ENCODE measurements at places on chromosomes 2 and 18. TPM values are rescaled to one million over a fixed set of nuclear protein-coding genes. Genes with fewer than 3 reads are reported as not detected.

The TEX44 gene
- polyA plus RNA-seq, result not detected

DNA sequence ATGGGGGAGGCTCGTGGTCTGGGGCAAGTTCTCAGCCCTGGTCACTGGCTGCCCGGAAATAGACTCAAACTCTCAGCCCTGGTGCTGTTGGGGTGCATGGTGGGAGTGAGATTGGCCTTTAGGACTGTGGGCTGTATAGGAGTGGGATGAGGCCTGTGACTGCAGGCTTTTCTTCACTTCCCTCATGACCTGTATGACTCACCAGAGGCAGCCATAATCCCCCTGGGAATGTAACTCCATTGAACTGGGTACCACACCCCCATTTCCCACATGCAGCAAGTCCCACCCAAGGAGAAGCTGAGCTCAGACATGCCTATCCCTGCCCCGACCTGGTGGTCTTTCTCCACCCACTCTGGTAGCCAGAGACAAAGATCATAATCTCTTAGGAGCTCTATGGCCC lies 177.7 kb upstream of the OSR1 start:
- DNase-seq, result no peak

DNA sequence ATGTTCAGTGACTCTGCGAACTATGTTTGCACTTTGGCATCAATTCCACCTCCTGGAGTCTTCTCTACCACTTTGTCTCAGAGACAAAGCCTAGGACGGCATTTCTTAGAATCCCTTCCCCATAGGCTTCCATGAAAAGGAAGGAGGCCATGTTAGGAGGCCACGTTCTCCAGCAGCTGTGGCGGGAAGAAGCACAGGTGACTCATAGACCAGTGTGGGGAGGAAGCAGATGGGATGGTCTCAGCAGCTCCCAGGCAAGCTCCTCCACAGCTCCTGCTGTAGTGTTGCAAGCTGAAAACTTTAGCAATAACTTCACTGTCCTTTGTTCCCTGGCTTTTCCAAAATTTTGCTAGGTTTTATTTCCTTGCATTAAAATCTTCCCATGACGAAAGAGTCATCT lies 781.3 kb upstream of the ID2 start:
- no peak for DNase-seq

DNA sequence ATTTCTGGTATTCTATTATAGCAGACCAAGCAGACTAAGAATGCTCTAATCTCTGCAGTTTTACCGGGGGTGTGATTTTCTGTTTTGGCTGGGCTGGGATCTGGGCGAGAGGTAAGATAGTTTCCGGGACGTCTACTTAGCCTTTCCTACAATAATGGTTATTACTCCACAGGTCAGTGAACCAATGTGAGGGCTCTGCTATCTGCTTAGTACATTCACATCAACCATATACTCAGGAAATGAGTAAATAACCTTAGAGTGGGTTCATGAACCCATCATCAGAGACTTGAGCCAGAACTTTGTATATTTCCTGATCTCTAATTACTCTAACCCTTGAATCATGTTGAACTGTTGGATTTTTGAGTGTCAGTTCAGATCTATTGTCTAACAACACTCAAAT lies 90.1 kb upstream of the NOL4 start:
- DNase-seq, result no peak

- DNase-seq, result no peak
Observed at GRCh38 chr2:102891296-102891695, 129.5 kb downstream of the TMEM182 start.

GRCh38 chr2:186422226-186422625 lies 63.8 kb upstream of the ZC3H15 start:
- DNase-seq, result no peak

DNA sequence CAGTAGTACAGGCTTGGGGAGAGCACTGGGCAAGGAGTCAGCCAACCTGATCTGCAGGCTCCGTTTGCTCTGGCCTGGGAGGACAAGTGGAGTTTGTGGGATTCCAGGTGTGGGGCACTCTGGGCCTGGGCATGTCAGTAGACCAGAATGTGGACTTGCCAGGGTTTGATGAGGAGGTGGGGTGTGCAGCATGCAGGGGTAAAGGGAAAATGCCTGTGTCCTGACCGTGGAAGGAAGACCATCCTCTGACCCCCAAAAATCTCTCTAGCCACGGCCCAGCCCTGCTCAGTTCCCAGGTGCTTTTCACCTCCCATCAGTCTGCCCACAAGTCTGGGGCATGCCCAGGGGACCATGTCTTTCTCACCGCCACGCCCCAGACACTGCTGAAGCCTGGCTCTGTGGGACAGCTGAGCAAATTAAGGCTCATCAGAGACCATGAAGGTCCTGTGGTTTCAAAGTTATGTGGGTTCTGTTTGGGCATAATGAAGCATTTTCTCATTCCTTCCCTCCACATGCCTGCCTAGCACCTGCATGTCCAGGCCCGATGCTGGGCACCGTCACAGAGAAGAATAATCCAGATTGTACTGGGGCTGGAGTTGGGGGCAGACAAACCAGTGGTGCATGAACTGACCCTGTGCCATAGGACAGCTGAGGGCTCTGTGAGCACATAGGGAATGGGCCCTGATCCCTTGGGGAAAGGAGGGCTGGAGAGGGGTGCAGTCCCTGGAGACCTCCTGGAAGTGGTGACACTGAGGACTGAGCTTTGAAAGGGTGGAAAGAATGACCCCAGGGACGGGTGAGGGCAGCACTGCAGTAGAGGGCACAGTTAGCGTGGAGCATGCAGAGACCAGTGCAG lies 6.5 kb upstream of the KCNF1 start:
- no peak for DNase-seq

DNA sequence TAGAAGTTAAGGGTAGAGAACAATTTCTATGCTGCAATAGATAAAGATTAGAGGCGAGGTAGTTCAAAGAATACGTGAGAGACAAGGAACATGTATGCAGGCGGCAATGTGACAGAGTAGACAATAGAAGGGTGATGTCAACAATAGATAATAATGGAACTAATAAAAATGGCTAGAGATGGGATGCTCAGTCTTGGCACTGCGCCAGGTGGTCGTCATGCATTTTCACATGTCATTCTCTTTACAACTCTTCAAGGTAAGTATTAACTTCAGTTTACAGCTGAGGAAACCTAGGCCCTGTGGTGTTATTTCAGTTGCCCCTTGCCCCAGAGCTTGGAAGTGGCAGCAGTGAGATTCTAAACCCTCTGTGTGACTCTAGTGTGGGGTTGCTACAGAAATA lies 890.7 kb upstream of the CELF4 start:
- no peak for DNase-seq

DNA sequence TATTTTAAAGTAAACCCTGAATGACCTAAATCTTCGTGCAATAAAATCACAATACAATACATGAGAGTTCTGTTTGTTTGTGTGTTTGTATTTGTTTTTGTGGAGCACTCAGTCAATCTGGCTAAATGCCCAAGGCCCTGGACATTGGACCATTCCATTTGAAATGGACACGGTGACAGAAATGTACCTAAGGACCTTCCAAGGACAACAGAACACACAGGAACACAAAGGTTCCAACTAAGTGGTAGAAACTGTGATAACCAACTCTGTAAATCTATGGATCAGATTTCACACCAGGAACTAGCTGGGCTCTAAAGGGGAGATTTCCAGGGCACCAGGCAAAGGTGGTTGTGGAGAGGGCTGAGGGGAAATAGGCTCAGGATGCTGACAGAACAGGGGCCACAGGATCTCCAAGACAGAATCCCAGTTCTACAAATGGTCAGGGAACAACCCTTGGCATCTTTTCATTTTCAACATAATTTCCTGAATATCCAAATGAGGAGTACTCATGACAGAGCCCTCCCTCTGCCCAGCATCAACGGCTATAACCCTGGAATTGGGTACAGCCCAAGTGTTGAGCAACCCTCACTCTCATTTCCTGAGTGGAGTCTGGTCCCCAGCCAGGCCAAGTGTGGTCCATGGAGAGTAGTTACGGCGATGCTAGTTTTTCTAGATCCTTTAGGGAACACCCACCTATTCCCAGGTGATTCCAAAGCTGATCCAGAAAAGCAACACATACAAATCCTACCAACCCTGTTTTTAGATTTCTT lies 78.4 kb downstream of the NCKAP5 start:
- DNase-seq, result no peak

The G6PC2 gene
- 0.08 TPM for polyA plus RNA-seq

The CYP27A1 gene
- polyA plus RNA-seq, result 57.3 TPM

DNA sequence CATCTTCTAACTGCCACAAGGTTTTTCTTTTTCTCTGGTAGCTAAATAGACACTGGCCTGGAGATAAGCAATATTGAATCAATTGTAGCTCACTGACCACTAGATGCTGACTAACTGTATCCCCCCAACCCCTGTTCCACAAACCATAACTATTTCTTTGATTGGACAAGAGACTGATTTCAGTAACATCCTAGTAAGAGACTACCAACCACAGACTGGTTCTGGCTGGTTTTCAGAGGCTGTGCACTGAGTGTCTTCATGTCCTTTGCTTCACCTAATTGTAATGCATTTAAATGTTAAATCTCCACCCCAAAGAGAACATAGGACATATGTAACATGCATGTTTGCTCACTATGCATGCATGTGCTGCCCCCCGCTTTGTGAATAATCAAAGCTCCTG lies 3.2 kb upstream of the AAK1 start:
- DNase-seq, result no peak

The CLEC4F gene
- polyA plus RNA-seq, result 0.08 TPM

Data from right renal cortex interstitium (tissue), 3 donors.